Progenitor cell of endocrine pancreas (in vitro differentiated cells): ENCODE measurements at places on chromosomes 13 and 19.

DNA sequence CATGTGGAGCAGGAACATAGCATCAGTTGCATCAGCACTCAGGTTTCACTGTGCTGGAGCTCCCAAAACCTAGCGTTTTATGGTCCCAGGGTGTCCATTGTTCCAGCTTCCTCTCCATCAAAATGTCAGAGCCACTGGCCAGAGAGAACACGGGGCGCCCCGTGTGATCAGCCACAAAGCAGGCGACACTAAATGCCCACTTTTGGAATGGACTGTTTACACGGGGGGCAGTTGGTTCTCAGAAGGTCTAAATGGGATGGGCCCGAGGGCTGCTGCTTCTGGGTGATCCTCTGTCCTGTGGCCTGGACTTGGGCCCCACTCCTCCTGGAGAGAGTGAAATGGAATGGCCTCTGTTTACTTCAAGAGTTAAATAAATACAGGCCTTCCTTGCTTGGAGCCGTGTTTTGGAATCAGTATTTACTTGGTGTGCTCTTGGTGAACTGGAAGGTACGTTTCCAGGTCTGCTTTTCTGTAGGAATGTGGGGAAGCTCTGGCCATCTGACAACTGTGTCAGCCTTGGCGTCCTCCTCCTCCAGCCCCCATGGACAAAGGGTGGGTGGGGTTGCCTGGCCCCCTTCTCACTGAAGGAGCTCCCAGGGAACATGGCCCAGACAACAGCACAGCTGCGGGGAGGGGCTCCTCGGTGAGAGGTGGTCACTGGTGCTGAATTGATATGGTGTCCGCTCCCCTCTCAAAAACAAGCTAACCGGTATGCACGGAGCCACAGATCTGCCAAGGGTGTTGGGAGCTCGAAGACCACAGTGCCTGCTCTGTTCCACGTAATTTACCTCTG, 16.1 kb upstream of the MCF2L start:
- DNase-seq: no peak

DNA sequence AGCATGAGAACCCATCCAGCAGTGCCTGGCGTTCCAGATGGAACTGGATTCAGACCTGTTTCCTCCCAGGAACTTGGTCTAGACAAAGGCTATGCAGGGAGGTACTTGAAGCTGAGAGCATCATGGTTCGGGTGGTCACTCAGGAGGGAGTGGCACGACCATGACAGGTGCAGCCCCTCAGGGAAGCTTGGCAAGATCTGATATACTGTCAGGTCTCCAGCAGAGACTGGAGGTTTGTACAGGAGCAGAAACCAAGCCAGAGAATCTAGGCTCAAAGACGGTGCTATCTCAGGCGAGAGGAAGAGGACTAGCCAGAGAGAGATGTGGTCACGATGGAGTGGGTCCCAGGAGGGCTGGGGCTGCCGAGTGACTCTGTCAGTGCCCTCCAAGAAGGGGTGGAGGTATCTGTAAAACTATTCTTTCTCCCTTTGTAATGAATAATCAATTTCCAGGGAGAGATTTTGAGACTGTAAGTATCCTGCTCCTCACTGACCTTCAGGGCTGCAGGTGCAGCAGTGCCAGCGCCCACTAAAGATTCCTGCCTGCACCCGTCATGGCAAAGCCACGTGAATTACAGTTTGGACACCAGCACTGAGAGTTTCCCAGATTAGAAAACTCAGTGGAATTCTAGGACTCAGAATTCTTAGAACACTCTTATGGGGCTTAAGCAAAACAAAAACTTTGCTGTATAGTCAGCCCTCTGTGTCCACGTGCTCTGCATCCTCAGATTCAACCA, 10.2 kb upstream of the DCUN1D2 start:
- DNase-seq: no peak

- DNase-seq: no peak
These were observed 7.2 kb downstream of the ZNF296 start for GRCh38 chr19:45069056-45069455.

DNA sequence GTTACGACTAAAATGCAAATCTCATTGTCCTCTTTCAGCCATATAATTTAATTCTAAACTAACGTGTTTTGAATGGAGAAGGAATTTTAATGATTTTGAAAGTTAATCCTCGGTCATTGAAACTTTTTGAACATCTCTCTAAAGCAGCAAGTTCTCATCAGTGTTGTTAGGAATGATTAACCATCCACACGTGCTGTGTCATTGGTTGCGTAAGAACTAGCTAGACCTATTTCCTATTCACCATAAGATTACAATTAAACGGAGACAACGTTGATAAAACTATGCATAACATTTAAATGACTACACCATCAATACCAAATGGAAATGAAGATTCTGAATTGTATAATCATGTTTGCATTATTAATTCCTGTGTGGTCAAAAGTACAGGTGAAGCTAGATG, 155.6 kb upstream of the IRS2 start:
- DNase-seq: no peak

GRCh38 chr19:29271341-29271740, 58.4 kb upstream of the UQCRFS1 start:
- DNase-seq: no peak

DNA sequence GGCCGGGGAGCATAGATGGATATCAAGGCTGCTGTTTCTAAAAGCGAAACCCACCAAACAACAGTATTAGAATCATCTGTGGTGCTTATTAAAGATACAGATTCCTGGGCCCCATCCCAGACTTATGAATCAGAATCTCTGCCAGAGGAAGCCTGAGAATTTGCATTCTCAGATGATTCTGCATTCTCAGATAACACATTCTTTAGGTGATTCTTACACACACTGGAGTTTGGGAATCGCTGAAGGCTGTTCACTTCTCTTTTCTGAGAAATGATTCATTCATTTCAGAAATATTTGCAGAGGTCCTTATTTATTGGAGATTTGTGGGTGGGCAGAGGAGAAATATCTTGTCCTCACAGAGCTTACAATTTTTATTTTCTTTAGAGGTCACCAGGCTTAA, 24.4 kb downstream of the ALOX5AP start:
- no peak for DNase-seq

GRCh38 chr19:898663-899062, 5.4 kb downstream of the RNU6-9 start:
- DNase-seq: no peak

DNA sequence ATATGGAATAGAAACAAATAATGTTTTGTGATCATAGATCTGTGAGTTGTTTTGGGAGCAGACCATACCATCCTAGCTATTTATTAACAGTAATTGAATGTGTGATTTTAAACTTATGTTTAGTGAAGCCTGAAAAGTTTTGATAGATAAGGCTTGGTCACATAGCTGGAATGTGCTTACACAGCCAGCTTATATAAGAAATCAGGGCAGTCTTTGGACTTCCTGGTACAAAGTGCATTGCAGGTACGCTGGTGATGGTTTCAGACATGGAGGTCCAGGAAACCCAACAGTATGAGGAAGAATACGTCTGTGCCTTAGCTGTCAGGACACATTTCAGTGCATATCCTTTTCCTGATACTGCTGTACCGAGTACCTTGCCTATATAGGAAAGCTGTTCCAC, 2316.2 kb upstream of the PCDH20 start:
- no peak for DNase-seq

- no peak for DNase-seq
These were observed 1531.7 kb upstream of the SPRY2 start for GRCh38 chr13:81872581-81872980.

- peak; percentile 70 for DNase-seq
These were observed 15.4 kb downstream of the FCHO1 start for GRCh38 chr19:17766543-17767131.

GRCh38 chr19:33435706-33436359, 62.3 kb downstream of the CEBPG start:
- no peak for DNase-seq

GRCh38 chr19:35592226-35592625, 6.3 kb downstream of the PMIS2 start:
- DNase-seq: no peak

- DNase-seq: no peak
These were observed 329.9 kb downstream of the FOXO1 start for GRCh38 chr13:40336228-40337221.

- DNase-seq: no peak
These were observed 1314.6 kb downstream of the EFNB2 start for GRCh38 chr13:105220881-105221280.

GRCh38 chr13:31198519-31198918, 1.3 kb upstream of the B3GLCT start:
- DNase-seq: no peak

DNA sequence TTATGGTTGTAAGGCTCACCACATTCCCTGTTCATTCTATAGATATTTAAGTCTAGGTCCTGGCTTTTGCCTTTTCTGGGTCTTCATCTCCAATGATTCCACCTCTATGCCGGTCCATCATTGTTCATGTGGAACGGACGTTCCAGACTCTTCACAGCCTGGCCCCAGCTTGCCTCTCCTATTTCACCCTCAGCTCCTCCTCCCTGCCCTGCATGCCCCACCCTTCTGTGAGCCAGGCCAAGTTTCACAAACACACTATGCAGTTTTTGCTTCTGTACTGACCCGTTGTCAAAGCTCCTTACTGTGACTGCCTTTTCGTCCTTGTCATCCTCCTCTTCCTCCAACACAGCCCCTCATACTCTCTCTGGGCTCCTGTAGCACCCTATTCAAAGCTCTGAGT, 31.3 kb downstream of the TEX26 start:
- DNase-seq: no peak

DNA sequence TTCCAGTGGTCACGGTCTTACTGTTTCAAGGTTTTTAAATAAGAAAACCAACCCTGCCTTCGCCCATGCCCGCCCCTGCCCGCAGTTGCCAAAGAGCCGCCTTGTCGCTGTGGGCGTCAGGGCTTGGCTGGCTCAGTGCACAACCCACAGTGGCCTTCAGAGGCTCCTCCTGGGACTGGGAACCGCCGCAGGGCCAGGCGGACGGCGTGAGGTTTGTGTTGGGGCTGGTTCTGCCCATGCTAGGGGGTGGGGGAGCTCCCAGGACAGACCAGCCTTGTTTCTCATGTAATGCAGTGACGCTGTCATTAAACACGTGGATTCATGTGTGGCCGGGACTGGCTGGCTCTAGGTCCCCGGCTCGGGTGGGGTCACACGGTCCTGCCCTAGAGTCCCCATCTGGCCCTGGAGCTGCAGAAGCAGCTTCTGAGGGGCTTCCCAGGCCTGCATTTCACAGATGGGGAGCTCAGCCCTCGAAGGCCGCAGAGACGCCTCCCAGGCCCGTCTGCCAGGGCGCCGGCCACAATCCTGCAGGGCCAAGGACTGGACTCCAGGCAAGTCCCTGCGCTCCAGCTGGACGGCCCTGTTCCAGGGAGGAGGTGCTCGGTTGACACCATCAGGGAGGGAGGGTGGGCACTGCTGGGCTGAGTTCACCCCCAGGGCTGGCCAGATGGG, 2.4 kb upstream of the TEKTIP1 start:
- DNase-seq: no peak

- peak; percentile 22 for DNase-seq
These were observed 12.2 kb upstream of the BCAM start for GRCh38 chr19:44796701-44797115.

- no peak for DNase-seq
These were observed 474 bp upstream of the FAM174C start for GRCh38 chr19:1274852-1275259.

DNA sequence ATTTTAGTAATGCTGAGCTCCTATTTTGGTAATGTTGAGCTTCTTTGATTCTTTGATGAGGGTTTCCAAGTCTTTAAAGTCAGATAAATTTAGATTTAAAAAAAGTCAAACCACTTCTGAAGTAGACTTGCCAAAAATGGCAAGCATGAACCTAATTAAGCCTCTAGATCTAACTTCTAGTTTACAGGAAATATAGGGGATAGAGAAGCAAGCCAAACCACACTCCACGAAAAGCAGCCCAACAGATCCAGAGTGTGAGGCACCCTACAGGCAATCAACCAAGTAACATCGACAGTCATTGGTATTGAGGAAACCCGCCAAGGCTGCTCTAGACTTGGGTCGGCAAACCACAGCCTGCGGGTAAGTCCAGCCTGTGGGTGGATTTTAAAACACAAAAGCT, 3.7 kb downstream of the GGACT start:
- DNase-seq: no peak

- DNase-seq: no peak
These were observed 247.9 kb downstream of the MYO16 start for GRCh38 chr13:108877300-108877699.

GRCh38 chr13:65679240-65679639, 1550.9 kb downstream of the PCDH9 start:
- no peak for DNase-seq

- DNase-seq: no peak
These were observed 302.1 kb downstream of the DIAPH3 start for GRCh38 chr13:59861676-59862075.

DNA sequence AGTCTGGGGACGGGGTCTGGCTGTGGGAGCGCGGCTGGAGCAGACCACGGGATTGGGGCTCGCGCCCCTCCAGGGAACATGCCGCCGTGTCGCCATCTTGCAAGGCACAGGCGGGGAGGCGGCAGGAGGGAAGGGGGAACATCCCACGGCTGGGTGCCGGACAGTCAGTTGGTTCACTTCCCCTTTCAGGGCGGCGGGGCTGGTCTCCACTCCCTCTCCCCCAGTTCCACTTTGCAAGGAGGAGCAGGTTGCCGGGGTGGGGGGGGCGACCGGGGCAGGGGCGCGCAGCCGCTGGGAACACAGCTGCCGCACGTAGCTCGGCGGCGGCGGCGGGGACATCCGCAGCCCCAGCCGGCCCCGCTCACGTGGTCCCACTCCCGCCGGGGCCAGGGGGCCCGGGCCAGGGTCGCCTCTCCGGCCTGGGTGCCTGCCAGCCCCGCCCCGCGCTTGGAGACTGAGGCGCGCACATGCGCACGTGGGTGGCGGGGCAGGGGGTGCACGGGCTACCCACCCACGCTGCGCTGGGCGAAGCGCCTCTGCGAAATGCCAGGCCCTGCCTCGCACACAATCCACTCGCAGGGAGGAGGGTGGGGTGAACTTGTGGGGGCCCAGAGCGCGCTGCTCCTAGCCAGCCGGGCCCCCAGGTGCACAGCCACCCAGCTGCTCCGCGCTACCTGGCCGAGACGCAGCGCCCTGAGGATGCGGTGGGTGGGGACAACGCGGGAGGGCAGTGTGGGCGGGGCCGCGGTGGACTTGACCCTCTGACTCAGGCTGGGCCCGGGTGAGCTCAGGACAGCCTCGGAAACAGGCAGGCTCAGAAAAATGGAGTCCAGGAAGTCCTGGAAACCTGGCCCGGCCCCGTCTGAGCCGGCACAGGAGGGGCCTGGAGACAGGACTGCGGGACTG, 6.4 kb downstream of the KLF16 start:
- peak; percentile 56 for DNase-seq

GRCh38 chr19:3028305-3029064, 595 bp downstream of the TLE2 start:
- DNase-seq: peak; percentile 65

DNA sequence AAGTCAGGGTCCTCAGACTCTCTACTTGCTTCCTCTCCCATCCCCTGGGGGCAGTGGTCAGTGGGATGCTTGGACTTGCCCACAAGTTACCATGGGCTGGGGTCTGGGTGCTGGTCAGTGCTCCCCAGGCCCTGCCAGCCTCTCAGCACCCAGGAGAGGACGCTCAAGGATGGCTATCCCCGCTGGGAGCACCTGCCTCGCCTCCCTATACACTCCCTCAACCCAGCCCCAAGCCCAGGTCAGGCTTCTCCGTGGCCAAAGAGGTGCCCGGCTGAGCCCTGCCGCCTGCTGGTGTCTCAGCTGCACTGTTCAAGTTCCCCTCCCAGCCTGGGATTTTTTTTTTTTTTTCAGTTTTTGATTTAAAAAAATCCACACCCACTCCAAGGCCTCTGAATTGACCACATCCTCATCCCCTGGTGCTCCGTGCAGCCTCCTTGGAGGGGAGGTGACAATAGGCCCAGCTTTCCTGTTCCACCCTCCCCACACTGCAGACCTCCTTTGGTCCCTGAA, 10.8 kb downstream of the F2RL3 start:
- DNase-seq: no peak
